Adrenal gland (tissue), 19 donors: ENCODE measurements at places on chromosomes 6 and 20. TPM values are rescaled to one million over a fixed set of nuclear protein-coding genes. Genes with fewer than 3 reads are reported as not detected.

GRCh38 chr20:56422076-56422823, 10.2 kb downstream of the CASS4 start:
- H3K27ac ChIP-seq, result no peak overlapping the region
- DNase-seq, result no peak
- H3K4me1 ChIP-seq, result peaks cover 4% of the 10 kb centered on the region
- no peaks in the 10 kb centered on the region for H3K36me3 ChIP-seq

DNA sequence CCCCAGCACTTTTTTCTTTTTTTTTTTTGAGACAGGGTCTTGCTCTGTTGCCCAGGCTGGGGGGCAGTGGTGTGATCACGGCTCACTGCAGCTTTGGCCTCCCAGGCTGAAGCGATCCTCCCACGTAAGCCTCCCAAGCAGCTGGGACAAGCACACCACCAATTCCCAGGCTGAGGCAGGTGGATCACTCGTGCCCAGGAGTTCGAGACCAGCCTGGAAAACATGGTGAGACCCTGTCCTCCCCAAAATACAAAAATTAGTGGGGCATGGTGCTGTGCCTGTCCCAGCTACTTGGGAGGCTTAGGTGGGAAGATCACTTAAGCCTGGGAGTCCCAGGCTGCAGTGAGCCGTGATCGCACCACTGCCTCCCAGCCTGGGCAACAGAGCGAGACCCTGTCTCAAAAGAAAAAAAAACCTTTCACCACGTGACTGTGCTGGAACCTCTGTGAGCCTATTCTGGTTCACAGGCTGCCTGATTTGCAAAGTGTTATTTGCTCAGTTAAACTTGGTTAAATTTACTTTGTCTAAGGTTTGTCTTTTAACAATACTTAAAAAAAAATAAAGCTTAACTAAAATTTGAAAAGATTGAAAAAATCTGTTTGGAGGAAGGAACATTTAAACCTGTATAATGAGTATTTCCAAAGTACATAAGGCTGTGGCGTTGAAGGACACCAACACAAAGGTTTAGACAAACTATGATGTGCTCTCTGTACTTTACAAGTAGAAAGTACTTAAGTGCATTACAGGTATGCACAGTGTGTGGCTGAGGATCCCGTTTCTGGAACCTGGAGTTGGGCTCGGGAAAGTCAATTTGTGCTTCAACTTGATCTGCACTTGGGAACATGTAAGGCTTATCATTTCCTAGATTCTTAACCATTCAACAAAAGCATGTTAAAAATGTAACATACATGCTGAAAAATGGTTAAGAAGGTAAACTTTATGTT, 55.0 kb downstream of the PPP1R3G start:
- no peak overlapping the region for H3K4me3 ChIP-seq
- H3K4me1 ChIP-seq, result peaks cover 4% of the 10 kb centered on the region
- DNase-seq, result no peak
- no peaks in the 10 kb centered on the region for H3K27me3 ChIP-seq
- no peaks in the 10 kb centered on the region for H3K36me3 ChIP-seq

GRCh38 chr20:1085492-1086276, 32.7 kb upstream of the PSMF1 start:
- no peaks in the 10 kb centered on the region for H3K36me3 ChIP-seq
- no peaks in the 10 kb centered on the region for H3K4me1 ChIP-seq
- DNase-seq, result no peak
- no peaks in the 10 kb centered on the region for H3K27me3 ChIP-seq

- H3K27ac ChIP-seq, result no peak overlapping the region
- H3K4me1 ChIP-seq, result no peaks in the 10 kb centered on the region
- no peak overlapping the region for H3K4me3 ChIP-seq
Observed at GRCh38 chr20:19838468-19838867, 80.4 kb downstream of the RIN2 start.

DNA sequence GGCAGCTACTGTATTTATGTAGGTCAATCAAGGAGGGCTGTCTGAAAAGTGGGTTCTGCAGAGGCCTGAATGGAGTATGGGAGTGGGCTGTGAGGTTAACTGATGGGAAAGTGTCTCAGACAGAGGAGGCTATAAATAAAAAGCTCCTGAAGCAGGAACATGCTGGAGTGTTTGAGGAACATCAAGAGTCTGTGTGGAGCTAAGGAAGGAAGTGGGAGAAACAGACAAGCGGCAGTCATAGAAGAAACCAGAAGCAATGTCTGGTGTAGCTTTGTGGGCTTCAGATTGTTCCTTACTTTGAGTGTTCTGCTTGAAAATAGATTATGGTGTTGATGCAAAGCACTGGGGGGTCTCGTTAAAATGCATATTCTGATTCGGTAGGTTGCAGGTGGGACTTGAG, 101.5 kb upstream of the OGFRL1 start:
- H3K27me3 ChIP-seq, result no peaks in the 10 kb centered on the region
- DNase-seq, result no peak
- H3K27ac ChIP-seq, result no peak overlapping the region
- no peaks in the 10 kb centered on the region for H3K36me3 ChIP-seq

DNA sequence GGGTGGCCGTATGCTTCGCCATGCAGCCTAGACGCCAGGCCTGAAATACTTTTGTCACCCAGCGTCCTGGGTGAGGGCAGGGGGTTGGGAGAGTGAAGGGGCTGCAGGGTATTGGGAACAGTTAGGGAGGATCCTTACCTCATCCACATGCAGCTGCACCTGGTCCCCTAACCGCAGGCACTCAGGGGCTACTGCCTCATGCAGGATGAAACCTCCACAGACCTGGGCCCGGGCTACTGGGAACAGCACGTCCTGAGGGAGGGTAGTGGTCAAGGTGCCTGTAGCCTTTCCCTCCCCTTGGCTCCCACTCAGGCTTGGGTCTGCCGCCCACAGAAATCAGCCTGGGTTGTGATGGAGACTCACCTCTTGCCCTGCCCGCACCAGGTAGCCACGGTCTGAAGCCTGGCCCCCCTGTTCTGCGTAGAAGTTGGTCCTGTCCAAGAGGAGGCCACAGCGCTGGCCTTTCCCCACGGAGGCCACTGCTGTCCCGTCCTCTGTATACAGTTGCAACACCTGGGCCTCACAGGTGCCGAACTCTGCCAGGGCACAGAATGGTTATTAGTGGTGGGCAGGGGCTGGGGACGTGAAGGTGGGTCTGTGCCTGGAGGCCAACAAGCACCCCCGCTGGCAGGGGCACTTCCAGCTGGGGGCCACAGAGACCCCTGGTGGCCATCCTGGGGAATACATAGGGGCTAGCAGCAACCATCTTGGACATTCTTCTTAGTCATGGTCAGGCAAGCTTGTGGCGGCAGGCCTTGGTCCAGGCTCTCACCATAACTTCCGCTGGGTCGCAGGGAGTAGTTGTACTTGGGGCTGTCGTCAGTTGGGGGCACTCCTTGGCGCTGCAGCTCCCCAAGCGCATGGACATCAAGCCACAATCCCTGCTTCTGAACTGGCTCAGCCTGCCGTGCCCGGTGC, 8.6 kb downstream of the AARS2 start:
- H3K4me1 ChIP-seq, result no peaks in the 10 kb centered on the region
- DNase-seq, result no peak
- no peak overlapping the region for H3K27ac ChIP-seq
- H3K4me3 ChIP-seq, result no peak overlapping the region
- H3K27me3 ChIP-seq, result no peaks in the 10 kb centered on the region
- peaks cover 75% of the 10 kb centered on the region for H3K36me3 ChIP-seq

DNA sequence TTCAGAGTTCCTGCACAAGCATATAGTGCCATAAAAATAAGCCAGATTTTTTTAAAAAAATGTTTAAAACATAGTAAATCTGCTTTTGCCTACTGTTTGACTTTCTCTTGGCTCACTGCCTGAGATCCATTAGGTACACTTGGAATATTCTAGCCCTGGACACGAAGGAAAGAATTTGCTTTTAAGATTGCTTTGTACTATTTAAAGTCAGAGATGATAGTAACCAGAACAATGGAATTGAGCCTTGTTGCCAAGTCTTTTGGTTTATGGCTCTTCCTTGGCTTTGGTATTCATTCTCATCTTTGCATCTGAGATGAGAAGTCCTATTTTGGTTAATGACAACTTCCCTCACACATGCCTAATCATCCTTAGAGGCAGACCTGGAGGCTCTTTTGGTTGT, 32.4 kb downstream of the CNR1 start:
- no peaks in the 10 kb centered on the region for H3K27me3 ChIP-seq
- DNase-seq, result no peak
- H3K4me3 ChIP-seq, result no peak overlapping the region

DNA sequence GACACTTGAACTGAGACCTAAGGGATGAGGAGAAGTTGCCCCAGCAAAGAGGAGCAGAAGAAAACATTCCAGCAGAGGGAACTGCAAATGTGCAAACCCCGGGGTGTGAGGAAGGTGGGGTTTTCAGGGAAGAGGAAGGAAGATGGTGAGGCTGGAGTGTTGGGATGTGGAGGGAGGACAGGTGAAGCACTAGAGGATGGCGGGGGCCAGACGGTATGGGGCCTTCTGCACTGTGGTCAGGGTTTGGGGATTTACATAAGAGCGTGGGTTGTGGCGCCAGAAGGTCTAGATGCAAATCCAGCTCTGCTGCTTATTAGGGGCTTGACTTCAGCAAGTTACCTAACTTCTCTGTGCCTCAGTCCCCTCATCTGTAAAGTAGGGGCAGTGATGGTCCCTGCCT, 16.0 kb downstream of the DLGAP4 start:
- no peaks in the 10 kb centered on the region for H3K36me3 ChIP-seq
- no peaks in the 10 kb centered on the region for H3K27me3 ChIP-seq
- no peaks in the 10 kb centered on the region for H3K4me1 ChIP-seq
- no peak overlapping the region for H3K27ac ChIP-seq
- no peak for DNase-seq

GRCh38 chr20:19074828-19075516, 137.5 kb upstream of the SLC24A3 start:
- no peaks in the 10 kb centered on the region for H3K27me3 ChIP-seq
- H3K27ac ChIP-seq, result no peak overlapping the region

DNA sequence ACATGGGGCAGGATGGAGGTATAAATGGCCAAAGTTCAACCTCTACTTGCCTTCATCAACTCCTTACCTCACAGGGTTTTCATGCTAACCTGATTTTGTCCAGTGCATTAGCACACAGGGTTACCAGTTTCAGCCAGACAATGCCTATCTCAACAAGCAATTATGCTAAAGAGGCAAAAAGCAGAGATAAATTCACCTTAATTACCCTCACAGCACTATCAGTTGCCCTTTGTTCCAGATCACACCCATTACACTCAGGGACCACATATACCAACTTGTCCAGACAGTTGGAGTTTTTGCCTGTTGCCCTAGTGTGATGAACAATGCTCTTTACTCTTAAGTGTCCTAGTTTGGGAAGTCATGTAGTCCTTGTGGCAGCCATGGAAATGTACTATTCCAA, 174.5 kb upstream of the MOCS1 start:
- no peak for DNase-seq
- no peaks in the 10 kb centered on the region for H3K36me3 ChIP-seq
- no peaks in the 10 kb centered on the region for H3K4me1 ChIP-seq
- H3K4me3 ChIP-seq, result no peak overlapping the region
- H3K27ac ChIP-seq, result no peak overlapping the region

GRCh38 chr20:16498526-16499253, 74.6 kb downstream of the KIF16B start:
- H3K4me3 ChIP-seq, result no peak overlapping the region
- no peaks in the 10 kb centered on the region for H3K36me3 ChIP-seq
- no peak for DNase-seq
- H3K27ac ChIP-seq, result no peak overlapping the region

- H3K27me3 ChIP-seq, result no peaks in the 10 kb centered on the region
- no peaks in the 10 kb centered on the region for H3K36me3 ChIP-seq
- H3K27ac ChIP-seq, result no peak overlapping the region
- no peak overlapping the region for H3K4me3 ChIP-seq
- H3K4me1 ChIP-seq, result no peaks in the 10 kb centered on the region
Observed at GRCh38 chr20:47988676-47989075, 203.4 kb upstream of the SULF2 start.

DNA sequence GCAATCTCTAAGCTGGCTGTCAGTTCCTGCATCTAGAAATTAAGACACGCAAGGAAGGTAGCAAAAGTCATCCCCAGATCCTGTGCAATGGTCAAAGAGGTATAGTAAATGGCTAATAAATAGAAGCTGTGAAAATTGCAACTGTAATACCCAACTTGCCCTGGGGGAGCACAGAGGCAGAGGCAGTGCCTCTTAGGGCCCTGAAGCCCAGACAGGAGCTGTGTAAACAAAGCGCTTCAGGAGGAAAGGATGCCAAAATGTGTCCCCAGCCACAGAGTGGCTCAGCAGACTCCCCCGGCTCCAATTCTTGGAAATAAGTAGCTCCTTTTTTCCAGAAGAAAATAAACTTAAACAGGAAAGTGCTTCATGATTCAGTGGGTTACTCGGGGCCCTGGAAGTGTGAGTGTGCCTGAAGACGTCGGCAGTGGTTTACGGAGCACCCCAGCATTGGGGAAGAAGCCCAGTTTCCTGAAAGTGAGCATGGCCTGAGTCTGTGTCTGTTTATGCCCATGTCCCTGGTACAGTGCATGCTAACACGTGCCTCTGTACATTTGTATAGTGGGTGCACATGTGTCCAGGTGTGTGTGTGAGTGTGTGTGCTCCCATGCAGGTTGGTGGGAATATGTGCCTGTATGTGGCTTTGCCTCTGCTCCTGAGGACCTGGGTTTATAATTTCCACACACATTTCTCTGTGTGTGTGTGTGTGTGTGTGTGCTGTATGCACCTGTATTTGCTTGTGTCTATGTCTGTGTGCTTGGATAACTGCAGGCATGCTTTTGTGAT, 246.7 kb downstream of the MAFB start:
- no peaks in the 10 kb centered on the region for H3K36me3 ChIP-seq
- no peak overlapping the region for H3K4me3 ChIP-seq
- no peak overlapping the region for H3K27ac ChIP-seq
- no peaks in the 10 kb centered on the region for H3K27me3 ChIP-seq
- H3K4me1 ChIP-seq, result no peaks in the 10 kb centered on the region
- no peak for DNase-seq

GRCh38 chr20:62773845-62774714, 22.2 kb upstream of the MRGBP start:
- no peak overlapping the region for H3K4me3 ChIP-seq
- peaks cover 4% of the 10 kb centered on the region for H3K4me1 ChIP-seq
- H3K36me3 ChIP-seq, result no peaks in the 10 kb centered on the region
- no peak for DNase-seq
- H3K27ac ChIP-seq, result no peak overlapping the region

DNA sequence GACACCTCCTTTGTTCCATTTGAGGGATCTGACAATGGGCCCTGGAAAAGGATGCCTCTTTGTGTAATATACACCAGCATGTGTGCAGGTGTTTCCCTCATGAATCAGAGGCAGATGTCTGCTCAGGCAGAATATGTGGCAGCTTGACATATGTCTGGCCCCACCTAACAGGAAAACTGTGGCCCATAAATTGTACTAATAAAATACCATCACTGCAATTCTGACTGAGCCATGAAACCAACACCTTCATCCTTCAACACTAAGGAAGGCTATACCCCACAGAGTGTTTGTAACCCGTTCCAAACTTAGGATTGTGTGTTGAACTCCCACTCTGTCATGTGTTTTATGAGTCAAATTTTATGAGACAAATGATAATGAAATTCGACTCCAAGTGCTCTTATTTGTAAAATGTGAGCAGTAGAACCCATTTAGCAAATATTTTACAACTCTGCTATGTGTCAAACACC, 22.7 kb downstream of the LAMA4 start:
- no peaks in the 10 kb centered on the region for H3K4me1 ChIP-seq
- no peaks in the 10 kb centered on the region for H3K36me3 ChIP-seq
- no peak overlapping the region for H3K27ac ChIP-seq

The CDH26 gene
- total RNA-seq, result 1.1 TPM

The OR2B3 gene
- total RNA-seq, result not detected

The RAD21L1 gene
- not detected for total RNA-seq

The ABHD16B gene
- total RNA-seq, result not detected

The KIAA0408 gene
- total RNA-seq, result 1.8 TPM

The MAN1A1 gene
- total RNA-seq, result 139 TPM

The ZSCAN12 gene
- 10.7 TPM for total RNA-seq

The BPIFB2 gene
- total RNA-seq, result not detected

The SLC32A1 gene
- not detected for total RNA-seq
